Activated CD4-positive, alpha-beta T cell treated with anti-CD3 and anti-CD28 coated beads, Interleukin-2, amount 50 U/mL, for 4 hours (primary cell): ENCODE measurements at places on chromosomes 11 and 22.

GRCh38 chr22:46113110-46113909 lies 37.0 kb upstream of the PPARA start:
- DNase-seq: no peak

DNA sequence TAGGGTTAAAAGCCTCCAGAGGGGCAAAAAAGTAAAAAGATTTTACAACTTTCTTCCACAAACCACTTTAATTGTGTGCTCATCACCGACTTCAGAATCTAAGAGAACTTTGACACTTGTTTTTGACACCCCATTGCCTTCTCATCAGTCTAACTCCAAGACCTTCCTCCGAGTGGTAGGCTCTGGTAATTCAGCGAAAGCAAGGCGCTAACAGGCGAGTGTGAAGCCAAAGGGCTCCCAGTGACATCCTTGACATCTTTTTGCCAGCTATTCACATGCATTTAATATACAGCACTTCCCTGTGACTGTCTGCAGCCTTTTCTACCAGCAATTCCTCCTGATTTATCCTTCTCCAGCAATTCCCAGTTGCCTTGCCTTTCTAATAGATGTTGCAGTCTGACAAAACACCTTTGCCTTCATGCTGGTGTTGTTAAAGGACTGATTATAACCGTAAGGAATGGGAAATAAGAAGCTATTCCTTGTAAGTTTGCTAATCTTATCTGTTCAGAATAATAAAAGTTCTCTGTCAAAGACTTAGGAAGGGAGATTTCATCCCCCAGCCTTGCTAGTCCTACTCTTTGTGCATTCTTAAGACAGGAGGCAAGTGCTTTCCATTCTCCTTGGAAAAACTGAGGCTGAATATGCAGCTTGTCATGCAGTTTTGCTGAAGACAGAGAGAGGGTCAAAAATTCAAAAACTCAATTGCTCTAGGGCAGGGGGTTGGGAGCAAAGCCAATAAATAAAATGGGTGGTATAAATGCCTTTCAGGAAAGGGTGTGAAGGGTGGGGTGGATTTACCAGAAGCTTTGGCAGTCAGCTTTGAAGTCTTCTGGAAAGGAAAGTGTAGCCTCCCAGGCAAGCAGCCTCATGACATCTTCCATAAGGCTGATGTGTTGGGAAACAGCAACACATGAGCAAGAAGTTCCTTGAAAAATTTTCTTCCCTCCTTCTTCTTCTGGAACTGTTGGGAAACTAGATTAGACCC lies 39.1 kb downstream of the SNX19 start:
- DNase-seq: no peak

DNA sequence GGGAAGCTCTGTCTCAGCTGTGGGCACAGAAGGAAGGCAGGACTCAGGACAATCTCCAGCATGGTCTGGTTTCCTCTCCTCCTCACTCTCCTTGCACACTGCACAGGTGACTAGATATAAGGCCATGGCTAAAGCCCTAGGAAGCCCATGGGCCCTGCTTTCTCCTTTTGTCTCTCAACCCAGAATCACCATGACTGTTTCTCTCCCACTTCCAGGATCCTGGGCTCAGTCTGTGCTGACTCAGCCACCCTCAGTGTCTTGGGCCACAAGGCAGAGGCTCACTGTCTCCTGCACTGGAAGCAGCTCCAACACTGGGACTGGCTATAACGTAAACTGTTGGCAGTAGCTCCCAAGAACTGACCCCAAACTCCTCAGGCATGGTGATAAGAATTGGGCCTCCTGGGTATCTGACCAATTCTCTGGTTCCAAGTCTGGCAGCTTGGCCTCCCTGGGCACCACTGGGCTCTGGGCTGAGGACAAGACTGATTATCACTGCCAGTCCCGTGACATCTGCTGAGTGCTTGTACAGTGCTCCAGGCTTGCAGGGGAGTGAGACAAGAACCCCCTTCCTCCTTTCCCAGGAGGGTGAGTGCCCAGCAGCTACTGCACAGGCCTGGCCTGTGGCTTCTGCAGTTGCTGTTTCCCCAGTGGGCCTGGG lies 104.0 kb upstream of the TOP3B start:
- DNase-seq: no peak

DNA sequence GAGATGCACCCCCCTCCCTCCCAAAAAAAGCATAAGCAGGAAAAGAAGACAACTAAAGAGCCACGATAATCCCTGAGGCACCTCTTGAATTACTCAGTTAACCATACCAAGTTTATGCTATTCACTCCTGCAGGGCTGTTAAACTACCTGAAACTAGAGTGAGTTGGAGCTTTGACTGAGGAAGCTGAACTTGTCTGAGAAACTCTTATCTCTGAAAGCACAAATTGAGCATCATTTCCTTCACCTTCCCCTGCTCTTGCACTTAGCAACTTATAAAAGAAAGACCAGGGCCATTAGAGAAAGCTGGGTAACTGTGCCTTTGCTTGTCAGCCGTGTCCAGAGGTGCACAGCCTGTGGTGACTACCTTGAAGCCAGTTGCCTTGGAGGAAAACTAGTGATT lies 745.6 kb downstream of the NELL1 start:
- no peak for DNase-seq

DNA sequence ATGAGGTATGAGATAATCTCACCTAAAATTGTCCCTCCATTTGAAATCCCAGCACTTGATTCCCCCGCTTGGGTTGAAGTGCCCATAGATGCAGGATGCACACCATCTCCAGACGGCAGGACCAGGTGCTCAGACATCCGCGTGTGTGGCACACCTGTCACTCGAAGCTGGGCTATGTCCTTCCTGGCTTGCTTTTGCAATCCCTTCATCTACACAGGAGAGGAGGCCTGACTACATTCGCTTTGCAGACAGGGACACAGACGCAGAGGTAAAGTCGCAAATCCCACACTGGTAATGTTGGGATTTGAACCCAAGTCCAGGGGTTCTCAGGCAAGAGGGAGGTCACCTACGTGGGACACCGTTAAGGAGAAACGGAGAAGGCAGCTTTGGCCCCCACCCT lies 7.2 kb upstream of the CYTH4 start:
- DNase-seq: no peak

DNA sequence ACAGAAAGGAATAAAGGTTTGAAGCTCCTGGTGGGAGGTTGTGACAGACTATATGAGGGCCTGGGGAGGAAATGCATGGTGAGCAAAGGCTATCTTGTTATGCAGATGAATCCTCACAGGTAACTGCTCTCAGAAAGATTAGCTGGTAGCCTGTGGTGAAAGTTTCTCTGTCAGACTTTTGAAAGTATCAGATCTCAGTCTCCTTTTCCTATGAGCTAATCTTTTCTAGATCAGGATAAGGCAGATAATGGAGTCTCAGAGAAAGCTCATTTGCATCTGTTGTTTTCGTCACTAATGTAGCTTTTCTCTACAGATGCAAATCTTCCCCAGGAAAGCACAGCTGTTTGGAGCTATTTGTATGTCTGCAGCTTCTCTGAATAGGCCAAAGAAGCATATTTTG lies 21.0 kb upstream of the OR6X1 start:
- no peak for DNase-seq

DNA sequence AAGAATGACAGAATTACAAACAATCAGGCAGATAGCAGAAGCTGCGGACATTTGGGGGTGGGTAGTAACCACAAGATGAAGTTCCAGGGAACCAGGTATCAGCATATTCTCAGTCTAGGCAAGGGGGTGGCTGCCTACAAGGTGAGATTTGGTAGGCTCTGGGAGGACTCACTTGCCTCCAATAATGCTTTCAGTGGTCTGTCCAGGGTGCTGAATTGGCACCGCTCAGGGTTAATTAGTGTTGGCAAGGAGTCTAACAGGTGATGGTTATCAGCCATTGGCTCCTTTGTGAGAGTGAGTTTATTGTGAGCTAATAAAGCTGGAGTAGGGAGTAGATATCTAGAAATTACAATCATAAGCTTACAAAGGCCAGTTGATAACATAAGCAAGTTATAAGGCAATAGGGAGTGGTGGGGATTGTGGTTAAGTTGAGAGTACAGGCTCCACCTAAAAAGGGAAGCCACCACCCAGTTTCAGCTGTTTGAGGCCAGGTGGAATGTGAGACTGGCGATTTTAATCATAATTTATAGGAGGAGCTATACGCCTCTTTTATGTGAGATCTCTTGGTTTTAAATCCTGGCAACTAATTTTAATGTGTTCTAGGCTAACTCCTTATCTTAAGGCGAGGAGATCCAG lies 320.5 kb downstream of the MIAT start:
- DNase-seq: no peak

GRCh38 chr22:21103633-21104032 lies 57.9 kb downstream of the LRRC74B start:
- no peak for DNase-seq

- peak; percentile 63 for DNase-seq
These were observed 1.9 kb downstream of the NEAT1 start for GRCh38 chr11:65424205-65425104.
